Trophoblast cell (in vitro differentiated cells and primary cell): ENCODE measurements at places on chromosomes 1 and 21.

DNA sequence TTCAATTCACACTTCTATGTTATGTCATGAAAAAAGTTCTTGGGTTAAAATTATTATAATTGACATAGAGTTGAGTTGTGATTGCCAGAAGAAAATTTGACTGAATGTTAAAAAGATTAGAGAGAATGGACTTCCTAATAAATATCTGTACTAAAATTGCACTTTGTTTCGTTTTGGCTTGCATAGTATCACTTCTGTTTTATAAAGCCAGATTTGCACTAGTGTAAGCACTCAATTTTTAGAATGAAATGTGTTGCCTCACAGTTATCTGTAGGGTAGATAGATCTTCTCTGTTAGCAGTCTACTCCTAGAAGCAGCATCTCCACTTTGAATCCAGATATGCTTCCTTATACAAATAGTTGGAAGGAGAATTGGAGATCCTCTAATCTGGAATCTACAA lies 95.2 kb upstream of the MPC2 start:
- no peak for DNase-seq

DNA sequence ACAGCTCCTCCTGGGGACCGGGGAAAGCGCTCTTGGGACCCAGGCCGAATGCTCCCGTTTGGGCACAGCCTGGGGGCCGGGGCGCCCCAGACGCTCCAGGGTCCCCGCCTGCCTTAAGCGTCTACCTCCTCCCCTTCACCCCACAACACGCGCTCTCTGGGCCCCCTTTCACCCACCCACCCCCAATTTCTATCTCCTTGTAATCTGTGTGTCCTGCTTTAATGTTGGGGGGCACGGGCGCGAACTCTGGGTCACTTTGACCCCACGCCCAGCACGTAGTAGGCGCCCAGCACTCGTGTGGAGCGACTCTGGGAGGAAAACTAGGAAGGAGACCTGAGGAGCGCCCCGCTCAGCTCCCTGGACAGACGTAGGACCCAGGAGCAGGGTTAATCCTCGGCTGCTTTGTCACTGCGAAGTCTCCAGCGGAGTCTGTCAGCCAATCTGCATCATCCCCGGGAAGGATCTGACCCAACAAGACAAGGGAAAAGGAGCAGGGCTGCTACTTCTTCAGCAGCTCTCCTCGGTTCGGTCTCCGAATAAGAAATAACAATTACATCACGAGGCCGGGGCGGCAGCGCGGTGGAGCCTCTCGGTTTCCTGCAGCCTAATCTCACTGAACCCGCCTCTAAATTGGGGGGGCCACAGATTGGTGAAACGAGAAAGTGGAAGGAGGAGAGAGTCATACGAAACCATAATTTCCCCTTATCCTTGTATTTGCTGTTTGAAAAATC lies 757 bp upstream of the NRIP1 start:
- peak; percentile 88 for DNase-seq

DNA sequence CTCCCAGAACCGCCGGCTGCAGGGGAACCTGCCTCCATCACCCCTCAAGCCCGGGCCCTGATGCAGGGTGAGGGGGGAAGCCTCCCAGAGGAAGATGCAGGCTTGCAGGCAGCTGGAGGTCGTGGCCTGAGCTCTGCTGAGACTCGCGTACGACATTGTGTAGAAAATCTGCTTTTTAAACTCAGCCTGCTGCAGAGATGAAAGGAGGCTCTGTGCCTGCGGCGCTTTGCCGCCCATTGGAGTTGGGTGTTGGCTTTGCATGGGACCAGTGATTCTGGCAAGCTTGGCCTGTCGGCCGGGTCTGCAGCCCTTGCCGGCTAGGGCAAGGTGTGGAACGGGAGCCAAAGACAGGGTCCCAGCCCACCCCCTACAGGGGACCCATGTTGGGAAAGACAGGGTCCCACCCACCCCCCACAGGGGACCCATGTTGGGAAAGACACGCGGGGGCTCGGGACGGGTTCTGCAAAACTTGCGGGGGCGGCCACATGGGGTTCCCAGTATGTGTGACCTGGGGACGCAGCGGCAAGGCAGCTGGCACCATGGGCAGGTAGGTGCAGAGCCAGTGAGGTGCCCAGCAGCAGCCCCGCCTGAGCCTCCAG lies 55.6 kb downstream of the SLX9 start:
- DNase-seq = no peak

GRCh38 chr21:29181799-29182470 lies 51.5 kb downstream of the MAP3K7CL start:
- peak; percentile 77 for DNase-seq

- DNase-seq = peak; percentile 73
Measured at GRCh38 chr1:174114788-174115448, 44.4 kb upstream of the RABGAP1L start.

DNA sequence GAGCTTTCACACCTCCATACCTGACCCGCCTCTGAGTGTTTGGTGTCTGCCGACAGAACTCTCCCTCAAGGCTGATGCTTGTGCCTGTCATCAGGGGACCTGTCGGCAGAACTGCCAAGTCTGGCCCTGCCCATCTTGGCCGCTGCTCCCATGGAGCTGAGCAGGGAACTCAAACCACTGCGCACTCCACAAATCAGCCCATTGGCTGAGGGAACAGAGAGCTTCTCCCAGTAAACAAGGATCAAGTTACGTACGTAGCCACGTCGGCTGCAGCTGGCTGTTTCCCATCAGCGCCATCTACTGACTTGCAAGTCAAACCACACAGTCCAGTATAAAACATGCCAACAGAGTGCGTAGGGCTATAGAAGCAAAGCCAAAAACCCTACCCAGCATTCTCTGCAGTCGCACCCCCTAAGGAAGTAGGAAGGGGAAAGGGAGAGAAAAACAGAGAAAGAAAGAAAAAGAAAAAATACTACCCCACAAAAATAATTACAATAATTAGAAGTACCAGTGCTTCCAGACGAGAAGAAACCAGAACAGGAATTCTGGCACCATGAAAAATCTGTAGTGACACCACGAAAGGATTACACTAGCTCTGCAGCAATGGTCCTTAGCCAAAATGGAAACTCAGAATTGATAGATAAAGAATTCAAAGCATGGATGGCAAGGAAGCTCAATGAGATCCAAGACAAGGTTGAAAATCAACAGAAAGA lies 13.1 kb downstream of the KRTAP13-1 start:
- peak; percentile 79 for DNase-seq

DNA sequence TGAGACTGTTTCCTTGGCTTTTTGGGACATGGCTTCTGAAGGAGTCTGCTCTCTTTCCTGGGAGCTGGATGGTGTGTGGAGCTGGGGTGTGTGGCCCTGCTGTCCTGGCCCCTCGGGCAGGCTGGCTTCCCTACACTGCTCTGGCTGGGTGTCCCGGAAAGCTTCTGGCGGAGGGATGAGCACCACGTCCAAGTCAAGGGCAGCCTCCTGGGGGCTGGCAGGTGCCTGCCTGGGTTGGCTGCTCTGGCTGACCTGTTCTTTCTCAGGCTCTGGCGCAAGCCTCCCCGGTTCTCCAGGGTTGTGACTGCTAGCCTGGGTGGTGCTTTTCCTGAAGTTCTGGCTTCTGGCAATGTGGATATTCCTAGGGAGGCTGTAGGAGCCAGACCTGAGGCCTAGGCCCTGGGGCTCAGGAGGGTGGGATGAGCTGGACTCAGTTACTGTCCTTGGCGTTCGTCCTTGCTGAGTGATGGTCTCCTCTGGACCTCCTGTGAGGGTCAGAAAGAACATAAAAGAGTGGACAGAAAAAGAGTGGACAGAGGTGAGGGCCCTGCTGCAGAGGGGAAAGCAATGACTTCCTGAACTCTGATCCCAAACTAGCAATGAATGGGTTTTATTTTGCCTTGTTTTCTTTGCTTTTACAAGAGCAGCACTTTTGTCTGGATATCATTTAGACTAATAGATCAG lies 9.4 kb downstream of the C1orf116 start:
- DNase-seq = no peak

GRCh38 chr1:227453631-227454355 lies 109.6 kb upstream of the ZNF678 start:
- no peak for DNase-seq

DNA sequence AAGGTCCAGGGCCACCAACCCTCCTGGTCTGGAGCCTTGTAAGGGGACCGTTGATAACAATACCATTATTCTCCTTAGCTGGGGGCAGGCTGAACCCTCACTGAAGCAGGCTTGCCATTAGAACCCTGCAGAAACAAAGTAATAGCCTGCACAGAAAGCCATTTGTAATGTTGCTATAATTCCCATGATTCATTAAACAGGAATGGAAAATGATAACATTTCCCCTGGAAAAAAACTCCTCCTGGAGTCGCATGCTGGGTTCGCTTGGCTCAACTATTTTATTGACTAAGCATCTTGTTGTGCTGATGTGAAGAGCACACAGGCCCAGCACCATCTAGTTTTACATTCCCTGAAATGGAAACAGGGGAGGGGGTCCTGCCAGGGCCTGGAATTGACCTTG lies 155.6 kb upstream of the CSF3R start:
- DNase-seq = peak; percentile 66

DNA sequence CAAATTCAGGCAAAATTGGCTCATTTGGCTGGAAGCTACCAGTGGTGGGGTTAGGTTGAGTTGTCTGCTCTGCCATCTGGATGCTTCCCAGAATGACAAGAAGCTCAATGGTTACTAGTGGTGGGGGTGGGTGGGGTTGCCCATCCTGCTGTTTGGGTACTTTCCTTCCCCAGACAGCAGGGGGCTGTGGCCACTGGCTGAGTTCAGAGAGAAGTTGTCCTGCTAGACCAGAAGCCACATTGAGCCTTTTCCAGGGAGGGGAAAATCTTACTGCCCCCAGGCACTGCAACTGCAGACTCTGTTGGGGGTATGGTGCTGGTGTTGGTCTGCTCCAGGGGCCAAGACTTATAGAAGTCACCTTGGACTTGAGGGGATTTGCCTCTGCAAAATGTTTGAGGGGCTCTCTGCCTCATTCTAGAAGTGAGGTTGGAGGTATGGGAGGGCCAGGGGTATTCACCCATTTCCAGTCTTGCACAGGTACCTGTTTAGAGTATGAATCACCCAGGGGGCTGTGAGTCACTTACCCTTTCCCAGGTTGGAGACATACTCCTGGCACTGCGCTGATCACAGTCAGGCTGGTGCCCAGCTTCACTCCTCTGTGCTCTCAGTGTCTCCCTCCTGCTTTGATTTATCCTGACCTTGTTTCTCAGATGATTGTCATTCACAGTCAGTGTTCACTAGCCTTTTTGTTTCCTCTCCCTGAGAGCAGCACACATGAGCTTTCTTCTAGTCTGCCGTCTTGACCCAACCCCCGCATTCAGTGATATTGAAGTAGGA lies 89.1 kb upstream of the NEGR1 start:
- no peak for DNase-seq

GRCh38 chr1:211830055-211830327 lies 572 bp downstream of the LPGAT1 start:
- no peak for DNase-seq

DNA sequence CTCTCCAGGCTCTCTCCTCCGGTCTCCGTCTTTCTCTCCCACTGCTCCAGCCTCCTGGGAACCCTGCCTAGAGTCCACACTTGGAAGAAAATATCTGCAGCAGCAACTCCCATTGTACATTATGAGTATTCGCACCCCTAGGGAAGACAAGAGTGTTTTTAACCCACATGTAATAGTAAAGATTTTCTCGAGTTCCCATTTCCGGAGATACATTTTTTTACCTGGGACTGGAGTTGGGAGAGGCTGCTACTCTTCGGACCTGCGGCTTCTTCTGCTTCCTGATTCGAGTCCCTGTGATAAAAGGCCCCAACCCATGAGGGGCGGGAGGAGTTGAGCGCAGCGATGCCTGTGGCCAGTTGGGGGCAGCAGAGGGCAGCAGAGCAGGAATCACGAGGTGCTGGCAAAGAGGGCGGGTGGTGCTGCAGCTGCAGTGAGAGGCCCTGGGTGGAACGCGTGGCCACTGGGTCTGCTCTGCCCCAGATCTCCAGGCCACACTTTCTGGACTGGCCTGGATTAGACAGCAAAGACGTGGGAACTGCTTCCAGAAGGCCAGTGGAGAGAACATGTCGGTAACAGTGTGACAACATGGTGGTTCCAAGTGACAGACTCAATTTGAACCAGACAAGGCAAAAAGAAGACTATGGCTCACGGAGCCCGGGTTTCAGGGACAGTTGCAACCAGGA lies 221.0 kb upstream of the CSF3R start:
- peak; percentile 75 for DNase-seq

DNA sequence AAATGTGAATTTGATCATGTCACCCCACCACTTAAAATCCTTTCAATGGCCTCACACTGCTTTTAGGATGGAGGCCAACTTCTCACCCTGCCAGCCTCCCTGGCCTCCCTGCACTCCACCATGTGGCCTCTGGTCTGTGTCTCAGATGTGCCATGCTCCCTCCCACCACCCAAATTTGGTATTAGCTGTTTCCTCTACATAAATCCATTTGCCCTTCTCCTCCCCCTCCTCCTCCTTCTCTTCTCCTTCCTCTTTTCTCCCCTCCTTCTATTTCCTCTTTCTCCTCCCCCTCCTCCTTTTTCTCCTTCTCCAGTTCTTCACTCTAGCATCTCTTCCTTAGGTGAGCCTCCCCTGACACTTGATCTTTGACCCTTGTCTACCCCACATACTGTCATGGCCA lies 16.7 kb upstream of the GUCA2B start:
- no peak for DNase-seq

DNA sequence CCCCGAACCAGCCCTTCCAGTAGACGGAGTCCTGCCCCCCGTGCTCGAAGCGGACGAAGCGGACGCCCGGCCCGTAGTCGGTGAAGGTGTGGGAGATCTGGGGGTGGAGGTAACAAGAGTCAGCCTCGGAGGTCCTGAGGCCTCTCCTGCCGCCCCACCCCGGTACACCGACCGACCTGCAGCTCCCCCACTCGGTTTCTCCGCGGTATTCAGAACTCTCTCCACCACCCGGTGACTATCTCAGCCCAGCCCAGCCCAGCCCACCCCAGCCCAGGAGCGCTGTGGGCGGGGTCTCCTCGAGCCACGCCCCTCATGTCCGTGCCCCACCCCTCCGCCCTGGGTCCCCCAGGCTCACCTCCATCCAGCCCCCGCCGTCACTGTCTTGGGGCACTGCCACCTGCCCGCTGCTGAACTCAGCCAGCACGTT lies 5.5 kb downstream of the FBXO2 start:
- DNase-seq = no peak

DNA sequence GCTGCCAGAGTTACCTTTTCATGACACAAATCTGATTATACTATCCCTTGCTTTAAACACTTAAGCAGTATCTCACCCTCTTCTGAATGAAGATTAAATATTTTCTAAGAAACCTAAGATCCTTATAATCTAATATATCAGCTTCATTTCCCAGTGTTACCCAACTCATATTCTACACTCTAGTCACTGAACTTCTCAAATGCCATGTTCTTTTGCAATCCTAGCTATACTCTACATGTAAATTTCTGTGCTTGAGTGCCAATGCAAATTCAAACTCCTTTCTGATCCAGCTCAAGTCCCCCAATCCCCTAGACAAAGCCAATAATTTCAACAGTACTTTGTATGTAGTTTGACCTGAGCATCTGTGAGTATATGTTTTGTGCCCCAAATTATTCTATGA lies 293.9 kb downstream of the SDCCAG8 start:
- no peak for DNase-seq

- no peak for DNase-seq
Measured at GRCh38 chr1:76314730-76315129, 240.2 kb downstream of the ST6GALNAC3 start.
